SJCRH30 (cell line): ENCODE measurements at places on chromosomes 2 and 18. TPM values are rescaled to one million over a fixed set of nuclear protein-coding genes. Genes with fewer than 3 reads are reported as not detected.

DNA sequence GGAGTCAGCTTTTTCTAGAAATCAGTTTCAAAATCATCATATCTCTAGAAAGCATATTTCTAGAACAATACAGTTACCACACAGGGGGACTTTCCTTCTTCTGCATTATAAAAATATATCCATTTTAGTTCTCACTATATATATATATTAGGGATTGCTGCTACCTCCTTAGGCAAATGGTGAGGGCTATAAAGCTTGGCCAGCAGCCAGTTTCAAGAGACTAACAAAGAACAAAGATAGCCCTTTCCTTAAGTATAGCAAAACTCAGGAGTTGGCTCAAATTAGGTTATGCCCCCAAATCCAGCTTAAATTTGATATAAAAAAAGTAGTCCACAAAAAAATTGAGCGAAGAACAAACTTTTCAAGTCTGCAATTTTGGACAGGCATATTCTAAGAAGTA lies 70.0 kb downstream of the EIF2AK3 start:
- DNase-seq = no peak

GRCh38 chr2:42009657-42010580 lies 37.9 kb upstream of the PKDCC start:
- DNase-seq = no peak

GRCh38 chr2:241507430-241508239 lies 749 bp downstream of the STK25 start:
- DNase-seq = peak; percentile 73

- DNase-seq = no peak
Measured at GRCh38 chr2:170396799-170397459, 219.0 kb downstream of the MYO3B start.

DNA sequence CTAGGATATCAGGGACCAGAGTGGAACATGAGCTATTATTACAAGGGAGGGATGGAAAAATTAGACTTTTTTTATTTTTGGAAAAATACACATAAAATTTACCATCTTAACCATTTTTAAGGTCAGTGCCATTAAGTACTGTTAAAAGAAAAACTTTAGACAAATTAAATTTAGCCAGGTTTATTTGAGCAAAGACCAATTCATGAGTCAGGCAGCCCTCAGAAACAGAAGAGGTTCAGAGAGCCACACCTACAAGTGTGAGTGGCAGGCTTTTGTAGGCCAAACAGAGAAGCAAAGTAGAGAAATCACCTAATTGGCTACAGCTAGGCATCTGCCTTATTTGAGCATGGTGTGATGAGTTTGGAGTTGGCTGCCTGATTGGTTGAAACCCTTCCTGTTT lies 301.3 kb upstream of the RAB12 start:
- DNase-seq = no peak

DNA sequence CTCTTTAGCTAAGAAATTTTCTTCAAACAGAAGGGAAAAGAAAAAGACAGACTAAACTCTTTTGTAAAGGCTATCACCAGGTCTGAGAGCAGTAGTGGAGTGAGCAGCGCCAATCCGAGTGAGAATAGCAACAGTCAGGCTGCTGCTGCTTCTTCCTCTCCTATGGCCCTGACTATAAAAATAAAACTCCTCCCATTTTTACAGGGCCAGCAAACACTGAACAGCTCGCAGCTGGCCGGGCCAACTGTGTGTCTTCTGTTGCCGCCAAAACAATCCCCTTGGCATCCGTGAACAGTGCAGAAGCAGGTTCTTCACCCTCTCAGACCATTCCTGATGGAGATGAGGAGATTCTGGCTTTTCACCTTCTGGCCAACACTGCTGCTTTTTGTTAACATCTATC lies 124.5 kb downstream of the CNTNAP5 start:
- DNase-seq = no peak

DNA sequence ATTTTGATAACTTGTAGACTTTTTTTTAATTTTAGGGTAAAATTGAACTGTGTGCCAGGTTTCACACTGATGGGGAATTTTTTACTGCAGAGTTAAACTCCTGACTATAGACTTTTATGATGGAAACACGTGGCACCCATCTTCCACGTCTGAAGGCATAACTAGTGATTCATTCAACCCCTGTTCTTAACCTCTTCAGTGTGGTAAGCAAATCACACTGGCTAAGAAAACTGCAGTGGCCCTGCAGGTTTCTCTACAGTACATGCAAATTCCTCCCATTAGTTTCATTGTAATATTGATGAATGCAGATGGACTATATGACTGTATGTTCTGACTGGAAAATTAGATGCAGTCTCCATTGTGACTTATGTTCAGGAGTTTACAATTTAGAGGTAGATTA lies 47.2 kb downstream of the SMAD4 start:
- no peak for DNase-seq

DNA sequence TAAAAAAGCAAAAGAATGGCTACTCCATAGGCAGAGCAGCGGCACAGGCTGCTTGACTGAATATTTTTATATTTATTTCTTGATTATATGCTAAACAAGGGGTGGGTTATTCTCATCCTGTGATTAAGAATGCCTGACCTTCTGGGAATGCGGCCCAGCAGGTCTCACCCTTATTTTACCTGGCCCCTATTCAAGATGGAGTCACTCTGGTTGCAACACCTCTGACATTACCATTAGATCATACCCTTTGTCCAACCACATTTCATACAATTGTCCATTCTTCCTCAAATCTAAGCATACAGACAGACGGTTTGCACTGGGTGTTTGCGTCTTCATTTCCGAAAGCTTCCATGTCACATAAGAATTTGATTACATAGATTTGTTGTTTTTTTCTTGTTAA lies 168.2 kb downstream of the GALNT1 start:
- DNase-seq = no peak

DNA sequence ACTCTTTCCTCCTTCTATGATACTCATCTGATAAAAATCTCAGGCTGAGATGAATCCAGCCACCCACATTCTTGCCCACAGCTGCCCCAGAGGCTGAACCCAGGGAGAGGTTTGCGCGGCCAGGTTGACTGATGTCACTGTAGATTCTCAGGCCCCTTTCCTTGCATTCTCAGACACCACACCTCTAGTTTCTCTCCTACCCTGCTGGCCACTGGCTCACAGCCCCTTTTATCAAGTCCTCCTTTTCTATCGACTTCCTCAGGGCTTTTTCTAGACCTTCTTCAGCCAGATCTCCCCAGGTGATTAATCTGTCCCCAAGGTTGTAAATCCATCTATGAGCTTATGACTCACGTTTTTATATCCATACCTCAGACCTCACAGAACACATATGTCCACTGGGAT lies 99.8 kb downstream of the TACR1 start:
- no peak for DNase-seq

- no peak for DNase-seq
Measured at GRCh38 chr2:14401873-14402272, 230.6 kb upstream of the LRATD1 start.

GRCh38 chr2:96117701-96118588 lies 1.6 kb upstream of the ADRA2B start:
- no peak for DNase-seq

PROC gene
- total RNA-seq = not detected in 2 replicates

EFR3B gene
- 4.0 and 4.2 TPM in 2 replicates for total RNA-seq

TMEM18 gene
- 20.0 and 29.1 TPM in 2 replicates for total RNA-seq

NPHP1 gene
- total RNA-seq = 4.4 and 5.5 TPM in 2 replicates

MAP4K4 gene
- total RNA-seq = 118 and 139 TPM in 2 replicates

MORN2 gene
- 16.7 and 18.2 TPM in 2 replicates for total RNA-seq

DYNAP gene
- total RNA-seq = not detected in 2 replicates

POTEF gene
- 8.6 and 11.5 TPM in 2 replicates for total RNA-seq

CHST9 gene
- 9.2 and 10.7 TPM in 2 replicates for total RNA-seq
